ENCODE measurements at places on chromosomes 6 and 20. TPM values are rescaled to one million over a fixed set of nuclear protein-coding genes. Genes with fewer than 3 reads are reported as not detected.

GUCA1A gene
- total RNA-seq = not detected

TGM3 gene
- total RNA-seq = not detected

CCR6 gene
- total RNA-seq = not detected

ROMO1 gene
- total RNA-seq = 154 TPM

HLA-DQB2 gene
- total RNA-seq = 2.6 TPM

ULBP1 gene
- 0.14 TPM for total RNA-seq

CYP24A1 gene
- not detected for total RNA-seq

TREM1 gene
- total RNA-seq = 3.8 TPM

PTP4A1 gene
- total RNA-seq = 194 TPM

LRRC1 gene
- 4.6 TPM for total RNA-seq

SLC22A2 gene
- total RNA-seq = not detected

ARMH2 gene
- not detected for total RNA-seq

RRAGD gene
- 36.5 TPM for total RNA-seq

PDYN gene
- total RNA-seq = not detected

All from adrenal gland (tissue), 19 donors.